CD4-positive, CD25-positive, alpha-beta regulatory T cell (primary cell): ENCODE measurements at places on chromosomes 1 and 21.

GRCh38 chr1:32991819-32992488 lies 27.3 kb upstream of the RNF19B start:
- no peak for DNase-seq

DNA sequence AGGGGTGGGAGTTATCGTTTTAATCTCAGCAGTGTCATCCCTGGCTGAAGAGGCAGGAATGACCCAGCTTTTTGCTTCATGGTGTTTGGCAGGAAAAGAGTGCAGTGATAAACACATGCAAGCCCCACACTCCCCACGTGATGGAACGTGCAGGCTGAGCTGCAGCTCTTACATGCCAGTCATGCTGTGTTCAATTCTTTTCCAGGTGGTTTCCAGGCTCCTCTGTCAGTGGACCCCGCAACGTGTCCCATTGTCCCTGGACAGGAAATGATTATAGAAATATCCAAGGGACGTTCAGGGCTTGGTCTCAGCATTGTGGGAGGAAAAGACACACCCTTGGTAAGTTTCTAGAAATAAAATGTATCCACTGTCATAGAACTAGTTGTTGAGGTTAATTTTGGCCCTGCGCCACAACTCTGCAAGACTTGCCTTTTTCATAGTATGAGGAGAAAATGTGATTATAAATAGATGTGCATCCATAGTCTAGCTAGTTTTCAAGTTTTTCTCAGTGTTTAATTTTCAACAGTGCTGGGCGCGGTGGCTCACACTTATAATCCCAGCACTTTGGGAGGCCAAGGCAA lies 110.2 kb upstream of the L1TD1 start:
- DNase-seq, result no peak

GRCh38 chr1:45621501-45621836 lies 2.4 kb downstream of the CCDC17 start:
- no peak for DNase-seq

- no peak for DNase-seq
These were observed 45.4 kb upstream of the TENT5B start for GRCh38 chr1:27057801-27058625.

DNA sequence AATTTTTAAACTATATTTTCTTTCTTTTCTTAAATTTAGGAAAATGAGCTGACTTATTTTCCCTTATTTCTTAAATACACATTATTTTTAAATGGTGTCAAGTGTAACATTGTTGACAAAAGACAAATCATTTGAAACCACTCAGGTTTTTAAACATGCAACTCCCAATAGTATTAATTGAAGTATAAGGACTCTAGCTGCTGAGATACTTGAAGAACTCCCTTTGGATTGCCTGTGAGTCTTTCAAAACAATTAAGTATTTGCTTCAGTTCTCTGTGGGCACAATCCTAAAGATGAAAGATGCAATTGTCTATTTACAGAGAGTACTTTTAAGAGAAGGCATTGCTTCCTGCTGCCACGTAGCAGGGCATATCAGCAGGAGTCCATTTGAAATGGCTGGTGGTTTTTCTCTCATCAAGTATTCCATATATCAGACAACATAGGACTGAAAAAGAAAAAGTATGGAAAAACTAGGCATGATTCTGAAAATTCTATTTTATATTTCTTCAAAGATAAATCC lies 373.4 kb downstream of the NEGR1 start:
- DNase-seq, result no peak
